ENCODE measurements at places on chromosomes 2 and 18.

DNA sequence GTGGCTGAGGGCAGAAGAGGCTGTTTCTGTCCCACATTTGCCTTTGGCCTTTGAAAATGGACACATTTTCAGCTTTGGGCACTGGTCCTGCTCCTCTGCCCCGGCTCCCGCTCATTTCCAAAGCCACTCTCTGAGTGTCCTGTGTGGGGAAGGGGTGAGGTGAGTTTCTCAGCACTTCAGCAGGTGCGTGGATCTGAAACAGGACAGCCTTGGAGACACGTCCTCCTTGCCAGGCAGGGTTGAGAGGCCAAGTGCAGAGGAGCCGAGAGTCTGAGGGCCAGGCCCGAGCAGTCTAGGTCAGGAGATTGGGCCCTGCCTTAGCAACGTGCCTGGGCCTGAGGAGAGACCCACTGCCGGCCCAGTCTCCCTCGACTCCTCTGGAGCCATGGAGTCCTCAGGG, 21.9 kb upstream of the ALPI start:
- no peak for DNase-seq

DNA sequence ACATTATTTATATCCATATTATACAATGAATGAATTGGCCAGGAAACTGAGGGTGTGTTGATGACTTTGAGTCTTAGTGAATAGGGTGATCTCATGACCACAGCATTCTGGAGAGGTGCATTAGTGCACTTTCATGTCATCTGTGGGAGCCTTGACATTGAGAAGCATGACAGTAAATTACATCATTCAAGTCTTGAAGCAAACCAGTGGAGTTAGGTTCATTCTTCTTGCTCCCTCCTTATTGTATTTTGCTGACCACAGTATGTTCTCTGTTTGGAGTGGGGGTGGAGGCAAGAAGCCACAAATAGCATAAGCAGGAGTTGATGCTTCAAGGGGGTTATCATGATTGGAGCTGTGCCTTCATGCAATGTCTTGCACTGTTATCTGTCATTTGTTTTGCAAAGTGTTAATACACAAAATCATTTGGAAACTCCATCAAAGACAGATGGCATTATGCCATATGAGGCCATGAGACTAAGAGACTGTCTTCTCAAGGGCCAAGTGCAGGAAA, 680.2 kb downstream of the NYAP2 start:
- no peak for DNase-seq

DNA sequence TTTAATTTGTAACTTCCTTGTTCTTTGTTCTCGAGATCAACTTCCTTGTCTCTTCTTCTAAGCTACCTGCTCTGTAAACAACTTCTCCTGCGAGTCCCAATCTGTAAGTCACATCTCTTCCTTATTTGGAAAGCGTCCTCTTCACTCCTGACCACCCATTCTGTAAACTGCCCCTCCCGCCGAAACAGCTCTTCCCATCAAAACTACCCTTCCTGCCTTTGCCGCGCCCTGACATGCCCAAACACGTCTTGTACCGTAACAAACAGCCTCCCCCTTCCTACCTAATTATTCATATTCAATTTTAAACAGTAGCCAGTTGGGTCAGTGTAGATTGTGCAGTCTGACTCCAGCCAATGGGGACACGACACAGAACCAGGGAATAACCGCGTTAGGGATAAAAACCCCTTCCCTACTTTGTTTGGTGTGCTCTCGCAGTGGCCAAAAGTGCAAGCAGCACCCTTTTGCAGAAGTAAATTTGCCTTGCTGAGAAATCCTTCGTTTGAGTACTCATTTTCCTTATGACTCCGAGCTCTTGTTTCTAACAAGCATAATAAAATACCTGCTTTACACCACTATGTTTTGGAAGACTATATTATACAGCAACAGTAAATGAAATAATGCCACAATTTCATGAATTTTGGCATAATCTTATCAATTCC, 39.8 kb downstream of the PIAS2 start:
- no peak for DNase-seq

- DNase-seq, result no peak
These were observed 526 bp downstream of the PRKRA start for GRCh38 chr2:178450524-178450773.

DNA sequence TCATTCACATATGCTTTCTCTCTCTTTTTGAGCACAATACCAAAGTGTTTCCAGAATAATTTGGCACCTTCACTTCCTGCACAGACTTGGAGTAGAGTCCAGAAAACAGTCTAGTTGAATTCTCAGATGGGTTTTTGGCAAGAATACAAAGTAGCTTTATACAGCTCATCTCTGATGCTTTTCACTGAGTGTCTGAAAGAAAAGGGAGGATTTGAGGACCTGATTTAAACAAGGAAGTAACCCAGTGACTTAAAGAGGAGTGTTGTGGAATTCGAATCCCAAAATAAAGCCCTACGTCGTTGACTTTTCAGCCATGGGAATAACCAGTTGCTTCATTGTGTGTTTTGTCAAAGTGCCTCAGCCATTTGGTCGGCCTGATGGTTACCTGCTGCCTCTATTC, 31.8 kb downstream of the METAP1D start:
- no peak for DNase-seq

GRCh38 chr18:30572214-30572613, 470.3 kb downstream of the DSC3 start:
- no peak for DNase-seq
